H9 (cell line): ENCODE measurements at places on chromosomes 7 and 10.
A peak's percentile ranks its signal among the peaks of the same experiment; 100 is the strongest.

GRCh38 chr7:17679458-17679857 lies 260.8 kb downstream of the SNX13 start:
- DNase-seq, result no peak

- no peak for DNase-seq
Observed at GRCh38 chr10:8116926-8117493, 62.5 kb downstream of the GATA3 start.

- DNase-seq, result peak; percentile 47
Observed at GRCh38 chr7:149006345-149006725, 22.0 kb downstream of the PDIA4 start.

DNA sequence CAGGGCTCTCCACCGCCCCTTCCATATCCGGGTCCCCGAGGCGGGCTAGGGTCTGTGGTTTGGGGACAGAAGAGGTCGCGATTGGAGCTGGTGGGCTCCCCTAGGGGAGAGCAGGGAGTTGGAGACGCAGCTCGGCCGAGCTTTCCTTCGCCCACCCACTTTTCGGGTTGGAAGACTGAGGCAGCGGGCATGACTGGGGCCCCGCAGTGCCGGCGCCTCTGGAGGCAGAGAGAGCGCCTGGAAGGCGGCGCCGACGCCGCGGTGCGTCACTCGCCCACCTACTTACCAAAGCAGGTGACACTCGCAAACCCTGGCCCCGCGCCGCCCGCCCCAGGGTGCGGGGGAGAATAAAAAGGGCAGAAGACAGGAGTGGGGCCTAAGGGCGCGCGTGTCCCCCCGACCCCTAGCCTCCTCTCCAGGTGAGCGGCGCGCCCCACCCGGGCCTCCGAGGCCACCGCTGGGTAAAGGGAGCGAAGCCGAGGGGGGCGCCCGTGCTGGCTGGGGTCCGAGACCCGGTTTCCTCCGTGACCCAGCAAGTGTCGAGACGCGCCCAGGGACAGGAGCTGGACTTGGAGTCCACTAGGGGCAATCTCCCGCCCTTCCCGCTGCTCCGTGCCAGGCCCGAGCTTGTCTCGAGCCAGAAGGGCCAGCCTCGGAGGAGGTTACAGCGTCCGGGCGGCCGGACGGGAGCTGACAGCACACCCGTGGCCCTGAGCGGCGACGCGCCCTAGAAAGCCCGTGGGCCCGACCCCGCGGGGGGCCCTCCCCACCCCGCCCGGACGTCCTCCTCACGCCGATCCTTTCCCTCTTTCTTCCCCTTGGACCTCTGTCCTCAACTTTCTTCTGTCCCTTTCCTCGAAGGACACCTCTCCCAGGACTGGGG lies 34.4 kb upstream of the GRID1 start:
- no peak for DNase-seq

DNA sequence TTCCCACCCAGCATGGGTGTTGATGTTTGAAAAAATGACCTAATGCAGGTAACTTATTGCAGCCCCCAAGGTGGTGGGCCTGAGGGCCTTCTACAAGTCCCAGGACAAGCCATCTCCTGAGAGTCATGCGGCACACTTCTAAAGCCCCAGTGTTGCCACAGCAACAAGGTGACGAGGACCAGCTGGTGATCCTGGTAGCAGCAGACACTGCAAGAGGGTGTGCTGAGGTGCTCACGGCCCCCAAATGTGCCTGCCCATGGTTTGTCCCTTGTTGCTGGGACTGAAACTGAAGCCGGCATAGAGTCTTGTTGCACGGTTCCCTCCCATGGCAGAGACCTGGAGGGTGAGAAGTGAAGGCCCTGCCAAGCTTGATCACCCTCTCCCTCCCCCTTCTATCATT lies 333.2 kb upstream of the MGMT start:
- DNase-seq, result no peak
